ENCODE measurements at places on chromosomes 5 and 9.

- DNase-seq: peak; percentile 71
Measured at GRCh38 chr9:127921557-127922120, 4.8 kb upstream of the ST6GALNAC4 start.

- DNase-seq: no peak
Measured at GRCh38 chr5:75553358-75553757, 41.7 kb downstream of the POLK start.

GRCh38 chr5:23450187-23450586 lies 57.2 kb upstream of the PRDM9 start:
- no peak for DNase-seq

- no peak for DNase-seq
Measured at GRCh38 chr5:147474140-147474539, 35.7 kb downstream of the DPYSL3 start.

DNA sequence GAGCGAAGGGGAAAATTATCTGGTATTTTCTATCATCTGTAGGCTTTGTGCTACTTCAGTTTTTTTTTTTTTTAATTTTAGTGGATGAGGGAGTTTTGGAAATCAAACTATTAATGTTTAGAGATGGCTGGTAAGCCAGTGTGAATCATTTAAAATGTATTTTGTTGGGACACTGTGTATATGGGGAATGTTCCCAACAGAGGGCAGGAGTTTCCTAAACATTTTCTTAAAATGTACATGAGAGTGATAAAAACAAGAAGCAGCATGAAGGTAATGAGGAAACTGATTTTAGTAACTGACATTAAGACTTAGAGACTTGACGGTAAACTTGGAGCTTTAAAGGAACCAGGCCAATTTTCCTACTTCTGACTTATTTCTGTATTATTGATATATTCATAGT lies 68.2 kb upstream of the ITGA2 start:
- DNase-seq: no peak

DNA sequence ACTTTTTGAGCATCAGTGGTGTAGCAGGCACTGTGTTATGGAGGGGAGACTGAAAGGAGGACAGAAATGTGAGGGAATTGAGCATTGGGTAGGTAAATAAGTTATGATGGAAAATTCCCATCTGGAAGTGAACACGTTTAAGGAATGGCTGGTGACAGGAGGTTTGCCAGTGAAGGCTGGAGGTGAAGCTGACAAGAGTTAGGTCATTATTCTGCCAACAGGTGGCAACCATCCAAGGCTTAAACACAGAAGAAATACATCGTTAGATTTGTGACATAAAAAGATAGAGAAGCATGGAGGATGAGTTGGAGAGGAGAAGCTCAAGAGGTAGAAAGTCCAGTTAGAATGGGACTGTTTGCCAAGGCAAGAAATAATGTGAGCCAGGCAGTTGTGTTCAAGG lies 455.3 kb upstream of the SGCD start:
- no peak for DNase-seq

- DNase-seq: no peak
Measured at GRCh38 chr9:8863069-8863468, 1063.5 kb upstream of the DMAC1 start.

DNA sequence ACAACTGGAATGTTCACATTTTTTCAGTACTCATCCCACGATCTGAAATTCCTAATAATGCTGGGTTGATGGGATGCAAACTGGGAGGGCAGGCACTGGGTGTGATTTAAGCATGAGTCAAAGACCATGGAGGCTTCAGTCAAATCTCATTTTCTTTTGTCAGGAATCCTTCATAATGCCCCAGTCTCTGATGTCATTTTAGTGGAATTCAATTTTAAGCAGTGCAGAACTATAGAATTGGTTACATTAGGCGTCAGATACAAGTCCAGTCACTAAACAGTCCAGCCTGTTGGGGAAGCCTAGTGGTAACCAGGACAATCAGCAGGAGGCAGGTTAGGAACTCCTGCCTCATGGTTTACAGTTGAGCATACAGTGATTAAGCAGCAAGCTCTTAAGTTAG lies 41.0 kb upstream of the TMEM215 start:
- DNase-seq: no peak

DNA sequence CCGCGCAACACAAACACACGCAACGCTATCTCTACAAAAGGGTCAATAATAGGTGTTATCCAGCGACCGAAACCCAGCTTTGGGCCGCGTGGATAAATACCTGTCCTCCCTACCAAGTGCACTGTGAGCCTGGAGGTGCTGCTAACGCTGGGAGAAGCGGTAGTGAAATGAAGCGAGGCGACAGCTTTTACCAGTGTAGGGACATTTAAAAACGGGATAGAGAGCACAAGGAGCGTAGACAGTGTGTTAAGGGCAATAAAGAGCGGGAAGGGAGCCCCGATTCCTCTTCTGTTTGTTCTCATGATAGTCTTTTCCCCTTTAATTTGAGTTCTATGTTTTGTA lies 421 bp upstream of the DEPDC1B start:
- DNase-seq: no peak

GRCh38 chr5:26681861-26682260 lies 356.5 kb downstream of the CDH9 start:
- DNase-seq: no peak
